ENCODE measurements at places on chromosomes 1 and 21. TPM values are rescaled to one million over a fixed set of nuclear protein-coding genes. Genes with fewer than 3 reads are reported as not detected.

DTL gene
- 106 TPM for total RNA-seq

TTC39A gene
- total RNA-seq: not detected

ESRRG gene
- not detected for total RNA-seq

MIGA1 gene
- 7.7 TPM for total RNA-seq

GRHL3 gene
- 0.26 TPM for total RNA-seq

NOL9 gene
- total RNA-seq: 29.6 TPM

PKLR gene
- not detected for total RNA-seq

NTRK1 gene
- not detected for total RNA-seq

GPR25 gene
- total RNA-seq: not detected

CFAP141 gene
- not detected for total RNA-seq

SELP gene
- total RNA-seq: 2.6 TPM

PLA2G2C gene
- total RNA-seq: 0.94 TPM

S100A3 gene
- total RNA-seq: not detected

CELA2B gene
- total RNA-seq: not detected

SLC37A1 gene
- 18.7 TPM for total RNA-seq

LAX1 gene
- 11.6 TPM for total RNA-seq

C1orf94 gene
- total RNA-seq: not detected

C1orf116 gene
- total RNA-seq: not detected

GJA9 gene
- not detected for total RNA-seq

BATF3 gene
- 27.1 TPM for total RNA-seq

TMEM53 gene
- 4.5 TPM for total RNA-seq

PLD5 gene
- total RNA-seq: not detected

CATSPERE gene
- 0.17 TPM for total RNA-seq

LIN28A gene
- total RNA-seq: not detected

KISS1 gene
- total RNA-seq: not detected

BEND5 gene
- total RNA-seq: 1.0 TPM

All from activated naive CD4-positive, alpha-beta T cell treated with anti-CD3 and anti-CD28 coated beads for 36 hours (primary cell).